HT1080 (cell line): ENCODE measurements at places on chromosomes 11 and 22. TPM values are rescaled to one million over a fixed set of nuclear protein-coding genes. Genes with fewer than 3 reads are reported as not detected.
A peak's percentile ranks its signal among the peaks of the same experiment; 100 is the strongest.

The CXCR5 gene
- total RNA-seq, result not detected in 2 replicates

The VSIG10L2 gene
- total RNA-seq, result not detected in 2 replicates

The OR51A4 gene
- not detected in 2 replicates for total RNA-seq

The PRODH gene
- total RNA-seq, result 0.03 and 0.06 TPM in 2 replicates

The PANX3 gene
- total RNA-seq, result not detected in 2 replicates

The GAS2 gene
- total RNA-seq, result 0.82 and 2.3 TPM in 2 replicates

The ASCL2 gene
- not detected in 2 replicates for total RNA-seq

GRCh38 chr22:33879796-33880195 is 40.5 kb downstream of the LARGE1 start:
- DNase-seq, result no peak

DNA sequence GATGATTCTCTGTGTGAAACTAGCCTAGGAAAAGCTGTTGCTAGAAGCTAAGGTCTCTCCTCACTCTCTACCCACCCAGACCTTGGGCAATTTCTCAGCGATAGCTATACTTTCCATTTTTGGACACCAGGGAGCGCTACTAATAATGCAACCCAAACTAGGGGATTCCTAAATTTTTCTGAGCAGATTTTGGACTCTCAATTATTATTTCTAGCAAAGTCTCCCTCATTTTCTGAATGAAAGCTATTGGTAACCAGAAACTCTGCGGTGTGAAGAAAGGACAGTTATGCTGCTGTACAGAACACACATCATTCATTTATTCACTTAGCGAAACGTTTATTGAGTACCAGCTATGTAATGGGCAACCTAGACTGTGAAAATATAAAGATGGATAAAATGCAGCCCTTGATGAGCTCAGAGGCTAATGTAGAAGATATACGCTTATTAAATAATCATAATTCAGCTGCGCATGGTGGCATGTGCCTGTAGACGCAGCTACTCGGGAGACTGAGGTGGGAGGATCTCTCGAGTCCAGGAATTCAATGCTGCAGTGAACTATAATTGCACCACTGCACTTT is 6.1 kb upstream of the STIM1 start:
- DNase-seq, result peak; percentile 52

GRCh38 chr11:33383075-33383919 is 126.1 kb downstream of the HIPK3 start:
- DNase-seq, result no peak

DNA sequence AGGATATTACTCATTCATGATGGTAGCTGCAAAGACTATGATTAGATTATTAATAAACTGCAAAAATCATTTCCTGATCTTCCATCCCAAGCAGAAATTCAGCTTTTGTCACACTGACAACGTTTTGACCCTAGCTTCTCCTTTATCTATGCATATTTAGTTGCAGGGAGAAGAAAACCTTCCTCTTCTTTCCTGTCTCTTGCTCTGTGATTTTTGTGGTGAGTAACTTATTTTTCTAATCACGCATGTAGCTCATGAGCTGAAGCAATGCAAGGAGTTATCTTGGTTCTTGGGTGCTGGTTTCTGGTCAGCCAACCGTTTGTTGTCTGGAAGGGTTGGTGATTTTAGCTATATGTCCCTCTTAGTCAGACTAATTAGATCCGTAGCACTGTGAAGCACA is 56.4 kb downstream of the FDX1 start:
- DNase-seq, result no peak

- peak; percentile 51 for DNase-seq
Observed at GRCh38 chr11:7513234-7514098, at the start of gene PPFIBP2. PPFIBP2 (plus strand) TSS chr11:7513999; CDS start chr11:7549476, 35,477 bp downstream.

DNA sequence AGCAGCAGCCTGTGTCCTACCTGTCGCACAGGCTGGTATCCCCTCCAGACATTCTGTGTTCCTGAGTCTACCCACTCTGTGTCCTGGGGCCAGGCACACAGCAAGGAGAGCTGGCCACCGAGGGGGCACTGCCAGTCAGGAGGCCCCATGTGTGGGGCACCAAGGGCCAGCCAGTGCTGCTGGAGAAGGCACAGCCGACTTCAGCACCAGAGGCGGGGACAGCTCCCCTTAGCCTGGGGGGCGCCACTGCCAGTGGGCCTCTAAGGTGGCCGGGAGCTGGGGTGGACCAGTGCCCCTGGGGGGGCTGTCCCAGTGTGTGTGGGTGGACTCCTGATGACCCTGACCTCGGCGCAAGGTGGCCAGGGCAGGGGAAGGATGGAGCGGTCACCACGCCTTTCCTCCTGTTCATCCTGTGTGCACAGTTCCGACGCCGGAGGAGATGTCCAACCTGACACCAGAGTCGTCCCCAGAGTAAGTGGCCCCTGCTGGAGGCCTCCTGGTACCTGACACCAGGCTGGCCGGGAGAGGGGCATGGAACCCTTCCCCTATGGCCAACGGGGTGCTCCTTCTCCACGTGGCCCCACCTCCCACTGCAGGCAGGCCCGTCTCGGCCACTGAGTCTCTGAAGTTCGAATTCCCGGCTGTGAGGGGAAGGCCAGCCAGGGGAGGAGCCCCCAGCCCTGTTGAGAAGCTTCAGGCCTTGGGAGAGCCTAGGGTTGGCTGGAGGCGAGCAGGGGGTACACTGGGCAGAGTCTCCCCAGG is 35.4 kb downstream of the MOB2 start:
- DNase-seq, result no peak

GRCh38 chr22:48204296-48204695 is 1441.8 kb downstream of the TBC1D22A start:
- DNase-seq, result no peak

DNA sequence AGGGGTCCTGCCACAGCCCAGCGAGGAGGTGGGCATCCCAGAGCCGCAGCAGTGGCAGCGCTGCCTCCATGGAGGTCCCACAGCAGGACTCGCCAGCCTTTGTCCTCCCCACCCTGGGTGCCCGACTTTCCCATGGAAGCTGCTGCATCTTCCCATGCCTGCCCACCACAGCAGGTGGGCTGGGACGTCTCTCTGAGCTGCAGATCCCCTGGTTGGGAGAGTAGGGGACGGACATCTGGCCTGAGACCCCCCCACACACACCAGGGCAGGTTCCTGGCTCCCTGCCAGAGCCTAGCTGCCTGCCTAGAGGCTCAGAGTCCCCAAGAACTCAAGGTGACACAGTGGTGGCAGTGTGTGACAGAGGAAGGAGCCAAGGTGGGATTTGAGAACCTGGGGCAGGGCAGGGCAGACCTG is 21.5 kb upstream of the PRR5 start:
- DNase-seq, result no peak

- DNase-seq, result no peak
Observed at GRCh38 chr11:10351435-10351764, 46.5 kb downstream of the ADM start.

GRCh38 chr22:46047841-46048595 is 71.1 kb upstream of the WNT7B start:
- DNase-seq, result no peak

DNA sequence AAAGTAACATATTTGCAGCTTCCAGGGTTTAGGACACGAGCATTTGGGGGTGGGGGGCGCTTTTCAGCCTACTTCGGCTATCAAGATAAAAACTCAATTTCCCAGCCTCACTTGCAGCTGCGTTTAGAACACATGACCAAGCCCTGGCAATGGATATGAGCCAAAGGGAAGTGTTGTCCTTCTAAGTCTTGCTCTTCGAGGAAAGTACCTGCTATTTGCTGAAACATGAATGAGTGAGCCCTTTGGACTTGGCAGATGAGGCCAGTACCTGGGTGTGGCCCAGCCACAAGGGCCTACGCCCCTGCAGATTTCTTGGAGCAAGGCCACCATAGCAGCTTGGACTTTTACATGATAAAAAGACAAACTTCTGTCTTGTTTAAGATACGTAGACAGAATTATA is 60.2 kb upstream of the SORL1 start:
- no peak for DNase-seq

DNA sequence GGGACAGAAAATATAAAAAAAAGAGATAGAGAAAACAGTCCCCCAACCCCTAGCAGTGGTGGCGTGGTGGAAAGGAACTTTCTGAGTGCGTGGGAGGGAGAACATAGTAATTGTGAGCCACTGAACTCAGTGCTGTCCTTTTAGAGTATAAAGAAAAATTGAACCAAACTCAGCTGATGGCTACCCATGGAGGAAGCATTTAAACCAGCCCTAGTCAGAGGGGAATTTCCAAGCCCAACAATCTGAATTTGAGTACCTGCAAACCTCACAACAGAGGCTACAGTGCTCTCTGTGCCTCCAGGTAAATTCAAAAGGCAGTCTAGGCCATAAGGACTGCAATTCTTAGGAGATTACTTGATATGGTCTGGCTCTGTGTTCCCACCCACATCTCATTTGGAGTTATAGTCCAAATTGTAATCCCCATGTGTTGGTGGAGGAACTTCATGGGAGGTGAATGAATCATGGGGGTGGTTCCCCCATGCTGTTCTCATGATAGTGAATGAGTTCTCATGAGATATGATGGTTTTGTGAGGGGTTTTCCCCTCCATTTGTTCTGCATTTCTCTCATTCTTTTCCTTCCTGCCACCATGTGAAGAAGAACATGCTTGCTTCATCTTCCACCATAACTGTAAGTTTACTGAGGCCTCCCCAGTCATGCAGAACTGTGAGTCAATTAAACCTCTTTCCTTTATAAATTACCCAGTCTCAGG is 687.8 kb downstream of the FAM181B start:
- DNase-seq, result no peak
